NCI-H1092 (cell line): ENCODE measurements at places on chromosomes 13 and 19.

DNA sequence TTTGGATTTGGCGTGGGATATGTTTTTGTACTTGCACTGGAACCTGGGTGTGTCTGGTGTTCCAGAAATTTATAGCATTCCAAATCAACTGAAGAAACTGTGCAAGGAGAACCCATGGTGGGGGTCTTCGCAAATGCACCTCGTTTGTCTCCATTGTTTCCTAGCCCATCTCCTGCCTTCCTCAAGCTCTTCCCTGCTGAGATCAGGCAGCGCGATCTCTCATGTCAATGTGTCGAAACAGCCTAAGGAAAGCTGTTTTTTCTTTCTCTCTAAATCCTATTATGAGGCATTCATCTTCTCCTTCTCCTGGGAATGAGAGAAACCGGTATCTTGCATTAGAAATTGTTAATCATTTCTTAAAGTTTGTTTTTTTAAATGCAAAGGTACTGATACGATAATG, 131.0 kb downstream of the KLF5 start:
- no peak for DNase-seq

GRCh38 chr19:533364-534058, 2.0 kb downstream of the CDC34 start:
- DNase-seq, result no peak

- DNase-seq, result no peak
Observed at GRCh38 chr13:94947392-94947791, 235.0 kb upstream of the SOX21 start.

- no peak for DNase-seq
Observed at GRCh38 chr19:50978772-50979390, 4.8 kb downstream of the KLK7 start.

- DNase-seq, result no peak
Observed at GRCh38 chr19:58584498-58585441, 11.6 kb upstream of the MZF1 start.

GRCh38 chr13:114099191-114099590, 33.2 kb downstream of the RASA3 start:
- DNase-seq, result peak; percentile 66

DNA sequence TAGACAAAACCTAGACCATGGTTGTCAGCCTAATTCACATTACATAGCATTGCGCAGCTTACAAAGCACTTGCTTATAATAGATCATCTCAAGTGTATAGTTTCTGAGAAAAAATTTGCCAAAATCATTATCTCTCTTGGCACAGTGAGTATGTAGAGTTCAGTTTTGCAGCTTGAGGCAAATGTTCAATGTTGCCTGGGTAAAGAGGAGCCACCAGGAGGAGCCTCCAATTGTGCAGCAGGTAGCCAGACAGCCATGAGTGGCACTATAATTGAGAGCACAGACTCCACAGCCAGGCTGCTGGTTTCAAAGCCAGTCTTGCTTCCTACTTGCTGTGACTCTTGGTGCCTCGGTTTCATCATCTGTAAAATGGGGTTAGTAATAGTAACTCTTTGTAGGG, 24.0 kb upstream of the OLFM4 start:
- DNase-seq, result no peak

DNA sequence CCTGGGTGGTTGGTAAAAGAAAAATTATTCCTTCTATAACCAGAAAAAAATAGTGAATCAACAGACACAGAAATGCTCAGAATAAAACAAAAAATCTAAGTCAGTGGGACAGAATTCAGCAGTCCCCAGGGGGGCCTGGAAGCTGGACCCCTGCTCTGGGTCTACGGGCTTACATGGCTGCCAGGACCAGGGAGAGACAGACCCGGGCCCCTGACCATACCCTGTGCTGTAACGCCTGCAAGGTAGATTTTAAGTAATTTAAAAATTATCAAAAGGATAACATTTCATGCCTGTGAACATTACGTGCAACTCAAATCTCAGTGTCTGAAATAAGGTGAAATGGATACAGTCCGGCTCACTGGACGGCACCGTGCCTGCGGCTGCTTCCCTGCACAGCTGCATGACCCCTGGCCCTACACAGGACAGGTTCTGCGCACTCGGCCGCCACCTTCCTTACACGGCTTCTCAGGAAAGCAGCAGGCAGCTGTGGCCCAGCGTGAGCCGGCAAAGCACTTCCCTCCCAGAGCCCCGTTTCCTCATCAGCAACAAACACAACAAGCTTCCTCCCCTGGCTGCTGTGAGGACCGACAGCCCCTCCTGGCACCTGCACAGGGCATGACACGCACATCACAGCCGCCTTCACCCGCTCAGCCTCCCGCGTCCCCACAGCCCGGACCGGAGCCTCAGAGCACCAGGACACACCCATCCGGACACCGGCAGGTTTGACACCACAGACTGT, 22.2 kb downstream of the RASA3 start:
- peak; percentile 14 for DNase-seq

DNA sequence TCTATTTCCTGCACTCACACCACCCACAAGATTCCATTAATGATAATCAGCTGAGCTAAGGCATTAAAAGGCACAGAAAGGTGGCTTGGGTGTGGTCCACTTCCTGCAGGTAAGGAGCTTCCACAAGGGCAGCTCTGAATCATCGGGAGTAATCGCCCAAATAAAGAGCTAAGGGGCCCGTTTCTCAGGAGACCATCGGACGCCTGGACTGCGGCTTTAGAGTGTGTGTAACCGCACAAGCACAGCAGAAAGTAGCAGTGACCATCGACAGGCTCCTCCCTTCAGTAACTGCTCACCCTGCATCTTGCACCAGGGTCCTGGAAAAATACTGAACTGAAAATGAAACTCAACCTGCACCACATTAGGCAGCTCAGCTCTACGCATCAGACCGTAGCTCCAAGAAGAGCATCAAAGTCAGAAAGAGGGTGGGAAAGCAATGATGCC, 6.0 kb downstream of the STK24 start:
- DNase-seq, result no peak

- DNase-seq, result no peak
Observed at GRCh38 chr13:42177189-42177588, 94.8 kb upstream of the AKAP11 start.

- no peak for DNase-seq
Observed at GRCh38 chr13:22196777-22197176, 525.9 kb downstream of the FGF9 start.

- DNase-seq, result no peak
Observed at GRCh38 chr13:61192826-61193225, 222.8 kb downstream of the PCDH20 start.

GRCh38 chr19:29375429-29376119, 150.2 kb upstream of the VSTM2B start:
- DNase-seq, result no peak

- DNase-seq, result no peak
Observed at GRCh38 chr19:39525205-39525604, 7.4 kb downstream of the EID2B start.

DNA sequence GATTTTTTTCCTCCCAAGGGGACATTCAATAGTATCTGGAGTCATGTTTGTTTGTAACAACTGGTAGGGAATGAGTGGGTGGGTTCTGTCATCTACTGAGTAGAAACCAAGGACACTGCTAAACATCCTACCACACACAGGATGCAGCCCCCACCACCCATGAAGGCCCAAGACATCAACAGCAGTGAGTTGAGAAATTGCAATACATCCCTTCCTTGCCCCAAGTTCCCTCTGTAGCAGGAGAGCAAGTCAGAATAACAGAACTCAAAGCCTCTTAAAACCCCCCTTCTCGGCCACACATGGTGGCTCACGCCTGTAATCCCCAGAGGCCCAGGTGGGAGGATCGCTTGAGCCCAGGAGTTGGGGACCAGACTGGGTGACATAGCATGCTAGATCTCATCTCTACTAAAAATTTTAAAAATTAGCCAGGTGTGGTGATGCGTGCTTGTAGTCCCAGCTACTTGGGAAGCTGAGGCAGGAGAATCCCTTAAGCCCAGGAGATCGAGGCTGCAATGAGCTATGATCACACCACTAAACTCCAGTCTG, 2.4 kb upstream of the CYP2F1 start:
- no peak for DNase-seq

- no peak for DNase-seq
Observed at GRCh38 chr19:39817888-39818561, 15.9 kb downstream of the DYRK1B start.

DNA sequence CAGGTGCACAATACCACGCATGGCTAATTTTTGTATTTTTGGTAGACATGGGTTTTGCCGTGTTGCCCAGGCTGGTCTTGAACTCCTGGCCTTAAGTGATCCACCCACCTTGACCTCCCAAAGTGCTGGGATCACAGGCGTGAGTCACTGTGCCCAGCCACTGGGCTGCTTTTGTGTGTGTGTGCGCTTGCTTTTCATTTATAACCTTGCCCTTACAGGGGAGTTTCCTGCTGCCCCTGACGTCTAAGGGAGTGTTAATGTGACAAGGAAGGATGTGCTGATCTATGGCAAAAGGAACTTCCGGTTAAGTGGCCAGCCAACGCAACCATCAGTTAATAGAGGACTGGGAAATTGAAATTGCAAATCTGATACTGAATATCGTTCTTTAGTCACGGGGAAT, 57.7 kb downstream of the ING1 start:
- DNase-seq, result no peak

DNA sequence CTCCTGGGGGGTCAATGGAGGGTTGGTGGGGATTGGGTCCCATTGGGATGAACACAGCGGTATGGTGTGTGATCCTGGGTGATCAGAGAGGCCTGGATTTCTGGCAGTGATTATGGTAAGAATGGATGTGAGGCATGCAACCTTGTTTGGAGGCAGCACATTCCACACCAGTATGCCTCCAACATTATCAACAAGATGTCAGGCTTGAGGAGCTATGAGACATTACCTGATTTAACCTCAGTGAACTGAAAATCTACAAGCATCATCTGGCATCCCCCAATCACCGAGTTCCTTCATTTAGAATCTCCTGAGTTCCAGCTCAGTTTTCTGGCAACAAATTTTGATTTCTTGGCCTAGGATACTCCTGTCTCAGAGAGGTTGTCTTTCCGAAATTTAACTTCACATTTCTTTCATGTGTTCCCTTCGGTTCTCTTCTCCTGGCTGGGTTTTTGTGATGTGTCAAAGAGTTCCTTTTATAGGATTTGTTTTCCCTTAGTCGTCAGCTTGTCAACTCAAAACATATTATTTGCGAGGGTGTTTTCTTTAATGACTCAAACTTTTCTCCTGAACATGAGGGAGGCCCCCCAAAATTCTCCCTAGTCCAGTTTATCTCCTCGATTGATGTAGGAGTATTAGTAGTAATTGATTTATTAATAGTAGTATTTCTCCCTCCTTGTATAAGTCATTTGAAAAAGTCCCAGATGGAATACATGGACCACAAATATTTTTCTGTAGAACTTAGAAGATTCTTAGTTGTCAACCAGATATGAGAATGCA, 56.0 kb upstream of the FLT1 start:
- DNase-seq, result no peak

DNA sequence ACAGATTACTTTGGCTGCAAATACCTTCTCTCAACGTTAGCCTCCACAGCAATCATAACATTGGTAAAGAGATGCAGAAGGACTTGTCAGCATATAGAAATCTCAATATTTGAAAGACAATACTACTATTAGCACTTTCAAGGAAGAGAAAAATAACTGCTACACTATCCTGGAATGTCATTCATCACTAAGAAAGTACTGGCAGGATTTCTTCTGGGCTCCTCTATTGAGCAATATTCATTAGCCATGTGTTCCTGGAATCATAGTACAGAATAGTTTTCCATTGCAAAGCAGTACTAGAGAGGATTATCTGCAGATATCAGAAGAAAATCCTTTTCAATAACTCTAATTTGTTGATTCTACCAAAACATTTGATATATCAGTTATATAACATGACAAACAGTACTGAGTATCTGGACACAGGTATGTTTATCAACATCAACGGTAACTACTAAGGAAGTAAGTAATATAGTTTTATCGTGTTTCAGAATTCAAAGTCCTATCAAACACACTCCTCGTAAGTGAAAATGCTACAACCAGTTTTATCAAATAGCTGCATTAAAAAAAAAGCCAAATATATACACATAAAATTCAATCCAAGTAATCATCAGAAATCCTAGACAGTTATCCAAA, 27.3 kb downstream of the INTS6 start:
- DNase-seq, result no peak

DNA sequence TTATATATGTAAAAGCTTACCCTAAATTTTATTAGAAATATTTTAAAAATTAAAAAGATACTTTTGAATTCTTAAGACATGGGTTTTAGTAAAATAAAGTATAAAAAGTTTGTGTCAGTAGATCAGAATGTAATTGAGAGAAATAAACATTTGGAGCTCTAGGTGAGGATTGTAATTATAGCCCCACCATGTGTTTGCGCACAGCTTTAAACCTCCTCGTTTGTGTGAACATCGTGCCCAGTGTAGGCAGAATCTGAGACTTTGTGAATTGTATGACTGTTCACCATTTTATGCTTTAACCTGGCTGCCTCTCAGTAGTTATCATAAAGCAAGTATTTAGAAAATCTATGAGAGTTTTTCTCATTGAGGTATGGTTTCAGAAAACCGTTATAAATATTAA, 29.1 kb downstream of the CUL4A start:
- no peak for DNase-seq

DNA sequence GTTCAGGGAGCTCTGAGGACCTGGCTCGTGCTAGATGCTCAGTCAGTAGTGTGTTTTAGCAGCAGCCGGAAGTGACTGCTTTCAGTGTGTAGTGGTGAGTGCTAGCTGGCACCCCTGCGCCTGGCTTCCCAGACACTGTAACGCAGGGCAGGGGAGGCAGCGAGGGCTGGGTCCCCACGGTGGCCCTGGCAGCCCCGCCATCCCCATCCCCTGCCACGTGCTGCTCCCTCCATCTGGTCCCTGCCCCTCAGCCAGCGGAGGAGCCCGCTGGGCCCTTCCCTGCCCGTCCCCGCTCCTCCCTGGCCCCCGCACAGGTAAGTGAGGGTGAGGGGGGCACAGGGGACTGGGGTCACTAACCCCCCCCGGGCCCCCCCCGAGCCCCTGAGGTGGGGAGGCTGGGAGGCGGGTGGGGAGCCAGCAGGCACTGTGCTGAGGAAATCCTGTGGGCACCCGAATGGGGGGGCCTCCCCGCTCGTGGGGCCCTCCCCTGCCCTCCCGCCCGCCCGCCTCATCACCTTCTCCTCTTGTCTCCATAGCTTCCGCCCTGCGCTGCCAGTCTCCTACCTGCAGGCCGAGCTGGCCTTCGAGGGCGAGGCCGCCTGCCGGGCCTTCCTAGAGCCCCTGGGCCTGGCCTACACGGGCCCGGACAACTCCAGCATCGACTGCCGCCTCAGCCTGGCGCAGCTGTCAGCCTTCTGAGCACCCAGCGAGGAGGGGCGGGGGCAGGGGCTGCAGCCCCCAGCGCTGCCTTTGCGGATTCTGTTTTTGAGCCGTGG, 3.2 kb downstream of the LENG9 start:
- no peak for DNase-seq

DNA sequence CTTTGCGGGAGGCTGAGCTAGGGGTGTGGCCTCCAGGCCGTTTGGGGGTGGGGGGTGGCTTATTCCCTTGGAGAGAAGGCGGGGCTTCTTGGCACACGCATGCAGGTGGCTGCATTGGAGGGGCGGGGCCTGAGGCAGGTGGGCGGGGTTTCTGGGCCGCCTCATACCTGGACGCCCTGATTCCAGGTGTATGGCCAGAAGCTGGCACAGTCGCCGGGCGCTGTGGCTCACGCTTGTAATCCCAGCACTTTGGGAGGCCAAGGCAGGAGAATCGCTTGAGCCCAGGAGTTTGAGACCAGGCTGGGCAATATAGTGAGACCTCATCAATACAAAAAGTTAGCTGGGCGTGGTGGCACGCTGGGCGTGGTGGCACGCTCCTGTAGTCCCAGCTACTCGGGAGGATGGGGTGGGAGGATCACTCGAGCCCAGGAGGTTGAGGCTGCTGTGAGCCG, 7.8 kb downstream of the ABCA7 start:
- no peak for DNase-seq
